ENCODE measurements at places on chromosomes 4 and X.

GRCh38 chrX:151153086-151153485 lies 23.3 kb upstream of the GPR50 start:
- DNase-seq: peak; percentile 7

GRCh38 chrX:11647138-11647537 lies 18.6 kb downstream of the ARHGAP6 start:
- no peak for DNase-seq

- DNase-seq: no peak
These were observed 106.9 kb downstream of the KDR start for GRCh38 chr4:55018521-55018920.

- peak; percentile 1 for DNase-seq
These were observed 553 bp upstream of the MED28 start for GRCh38 chr4:17613761-17614415.

- no peak for DNase-seq
These were observed 61.8 kb downstream of the POLR2B start for GRCh38 chr4:57040510-57040909.

- DNase-seq: no peak
These were observed 51.4 kb upstream of the GUCY1A1 start for GRCh38 chr4:155615081-155615887.

DNA sequence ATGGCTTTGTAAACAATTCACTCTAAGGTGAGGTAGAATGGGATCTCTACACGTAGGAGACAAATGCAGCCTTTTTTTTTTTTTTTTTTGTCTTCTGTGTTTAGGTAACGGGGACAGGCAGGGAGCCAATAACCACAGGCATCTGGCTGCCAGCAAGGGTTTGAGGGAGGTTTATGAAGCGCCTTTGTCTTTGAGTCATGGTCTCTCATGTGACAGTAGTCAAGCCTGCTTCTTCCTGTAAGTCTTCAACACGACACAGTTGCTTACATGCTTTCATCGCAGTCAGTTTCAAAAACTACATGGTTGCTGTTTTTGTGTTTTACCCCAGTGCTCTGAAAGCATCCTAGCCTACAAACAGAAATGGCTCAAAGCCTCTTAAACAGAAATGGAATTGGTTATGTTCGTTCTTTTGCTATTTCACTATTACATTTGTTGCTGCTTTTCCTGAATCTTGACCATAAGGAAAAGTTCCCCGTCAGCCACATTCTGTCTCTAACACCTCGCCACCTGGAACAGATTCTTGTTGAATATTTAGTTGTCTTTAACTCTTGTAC lies 127.8 kb upstream of the METTL14 start:
- DNase-seq: no peak

GRCh38 chr4:96698831-96699230 lies 858.9 kb downstream of the PDHA2 start:
- DNase-seq: no peak

DNA sequence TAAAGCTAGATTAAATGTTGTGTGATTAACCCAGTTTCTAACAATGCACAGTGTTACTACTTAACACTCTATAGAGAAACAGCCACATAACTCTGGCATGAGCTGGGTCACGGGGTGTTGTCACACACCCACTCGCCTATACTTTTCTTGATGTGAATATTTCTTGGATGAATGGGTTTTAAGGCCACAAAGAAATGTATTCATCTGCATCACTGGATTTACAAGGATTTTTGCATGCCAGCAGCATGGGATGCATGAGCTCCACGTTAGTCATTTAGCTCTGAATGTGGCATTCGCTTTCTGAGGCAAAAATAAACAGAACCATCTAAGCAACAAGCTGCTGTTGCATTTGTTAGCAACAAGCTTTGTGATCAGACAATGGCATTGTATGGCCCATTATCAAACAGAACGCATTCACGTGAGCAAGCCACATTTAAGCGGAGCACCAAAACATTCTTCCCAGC lies 89.7 kb downstream of the LRP2BP start:
- DNase-seq: no peak

GRCh38 chr4:7032596-7032995 lies 10.6 kb upstream of the TADA2B start:
- peak; percentile 45 for DNase-seq

DNA sequence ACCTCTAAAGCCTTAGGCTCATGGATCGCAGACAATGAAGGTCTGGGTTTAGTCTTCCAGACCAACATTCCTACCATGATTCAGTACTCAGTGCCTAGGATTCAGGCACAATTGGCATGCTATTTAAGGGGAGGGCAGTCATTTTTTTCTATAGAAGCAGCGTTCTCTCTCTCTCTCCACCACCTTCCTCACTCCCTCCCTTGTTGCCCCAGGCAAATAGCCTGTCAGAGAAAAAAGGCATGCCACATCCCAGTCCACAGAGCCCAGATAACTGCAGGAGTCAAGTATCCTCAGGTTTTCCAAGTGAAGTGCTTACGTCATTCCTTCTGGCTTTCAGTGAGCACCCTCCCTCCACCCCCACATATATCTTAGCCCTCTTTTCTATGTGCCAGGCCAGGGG lies 533.0 kb downstream of the BCOR start:
- DNase-seq: no peak

DNA sequence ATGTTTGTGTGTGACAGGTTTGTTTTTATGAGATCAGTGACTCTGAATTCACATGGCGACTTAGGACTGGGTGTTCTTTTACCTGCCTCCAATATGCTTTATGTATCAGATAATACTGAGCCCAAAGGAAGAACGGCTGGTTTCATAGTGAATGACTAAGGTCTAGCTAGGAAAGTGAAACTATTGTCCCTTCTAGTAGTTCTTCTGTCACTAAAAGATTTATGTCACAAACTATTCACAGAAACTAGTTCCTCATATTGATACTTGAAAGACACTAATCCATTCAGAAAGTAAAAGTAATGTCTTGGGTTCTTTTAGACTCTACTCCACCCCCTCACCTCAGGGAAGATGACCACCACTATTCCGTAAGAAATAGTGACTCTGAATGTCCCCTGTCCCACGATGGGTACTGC lies 81.7 kb downstream of the EGF start:
- no peak for DNase-seq

DNA sequence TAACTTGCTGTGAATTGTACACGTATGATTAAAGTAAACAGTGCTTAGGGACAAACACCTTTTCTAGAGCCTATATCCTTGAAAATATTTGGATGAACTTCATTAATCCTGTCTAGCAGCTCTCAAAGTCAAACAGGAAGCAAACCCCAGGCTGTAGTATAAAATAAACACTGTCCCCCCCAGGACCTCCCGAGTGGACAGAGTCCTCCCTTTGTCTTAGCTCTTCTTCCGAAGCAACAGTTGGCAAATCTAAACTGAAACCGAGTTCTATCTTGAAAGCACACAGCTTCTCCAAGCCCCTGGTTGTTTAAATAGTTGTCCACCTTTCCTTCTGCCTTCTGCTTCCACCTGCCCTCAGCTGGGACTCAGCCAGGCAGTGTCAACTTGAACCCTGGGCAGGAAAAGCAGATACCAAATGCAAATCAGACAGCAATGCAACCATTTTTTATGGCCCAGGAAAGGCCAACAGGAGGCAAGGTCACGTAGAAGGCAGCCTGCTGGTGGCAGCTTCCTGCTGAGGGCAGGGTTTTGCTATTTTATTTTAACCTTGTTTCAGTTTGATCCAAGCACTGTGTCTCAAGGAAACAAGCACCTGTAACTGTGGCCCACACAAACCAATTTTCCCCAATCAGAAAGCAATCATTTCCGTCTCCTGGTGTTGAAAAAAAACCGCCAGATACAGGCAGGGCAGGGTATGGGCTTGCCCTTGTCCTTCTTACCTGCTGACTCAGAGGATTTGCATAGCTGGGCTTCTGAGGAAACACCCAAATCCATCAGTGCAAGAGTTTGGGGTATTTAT lies 110.3 kb upstream of the KIT start:
- no peak for DNase-seq

DNA sequence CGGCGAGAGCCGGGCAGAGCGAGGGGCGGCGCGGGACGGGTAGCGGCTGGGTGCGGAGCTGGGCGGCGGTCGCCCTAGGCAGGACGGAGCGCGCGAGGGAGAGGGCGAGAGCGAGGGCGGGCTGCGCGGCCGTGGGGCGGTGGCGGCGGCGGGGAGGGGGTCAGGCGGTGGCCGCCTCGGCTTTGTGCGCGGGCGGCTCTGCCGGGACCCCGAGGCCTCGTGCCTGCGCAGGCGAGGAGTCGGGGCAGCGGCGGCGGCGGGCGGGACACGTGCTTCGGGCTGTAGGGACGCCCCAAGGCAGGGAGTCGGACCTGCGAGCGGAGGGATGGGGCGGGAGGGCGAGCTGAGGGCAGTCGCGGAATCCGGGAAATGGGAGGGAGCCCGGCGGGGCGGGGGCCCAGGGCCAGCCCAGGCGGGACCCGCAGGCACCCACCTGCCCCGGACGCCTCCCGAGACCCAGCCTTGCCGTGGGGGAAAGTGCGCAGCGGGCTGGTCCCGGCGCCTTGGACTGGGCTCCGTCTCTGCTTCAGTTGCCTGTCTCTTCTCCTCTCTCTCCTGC lies 465 bp downstream of the BMPR1B start:
- peak; percentile 22 for DNase-seq

DNA sequence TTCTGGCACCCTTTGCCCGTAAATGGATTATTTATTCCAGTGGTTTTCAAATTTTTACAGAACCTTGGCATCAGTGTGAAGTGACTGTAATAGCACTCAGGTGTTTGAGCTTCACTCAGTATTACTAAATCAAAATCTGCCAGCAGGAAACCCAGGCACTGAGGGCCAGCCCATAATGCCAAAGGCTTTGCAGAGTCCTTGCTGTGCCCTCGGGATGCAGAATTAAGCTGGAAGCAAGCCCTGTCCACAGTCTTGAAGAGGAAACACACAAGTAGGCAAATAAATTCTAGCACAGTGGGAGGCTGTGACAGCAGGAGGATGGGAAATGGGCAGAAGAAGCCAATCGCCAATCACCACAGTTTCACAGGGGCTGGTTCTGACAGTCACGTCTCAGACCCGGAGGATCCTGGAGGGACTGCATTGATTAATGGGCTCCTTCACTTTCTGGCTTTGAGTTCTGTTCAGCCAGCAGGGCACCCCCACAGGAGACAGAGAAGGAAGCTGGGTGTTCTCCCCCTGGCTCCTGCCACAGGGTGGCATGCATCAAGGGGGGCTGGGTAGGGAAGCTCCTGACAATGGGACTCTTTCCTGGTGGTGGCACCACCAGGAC lies 138.8 kb downstream of the MTNR1A start:
- DNase-seq: no peak

GRCh38 chrX:69896046-69896445 lies 153.7 kb downstream of the AWAT2 start:
- DNase-seq: no peak

- DNase-seq: no peak
These were observed 126.2 kb downstream of the PALLD start for GRCh38 chr4:168623011-168623410.

GRCh38 chr4:2652415-2653160 lies 103.5 kb downstream of the TNIP2 start:
- DNase-seq: no peak

DNA sequence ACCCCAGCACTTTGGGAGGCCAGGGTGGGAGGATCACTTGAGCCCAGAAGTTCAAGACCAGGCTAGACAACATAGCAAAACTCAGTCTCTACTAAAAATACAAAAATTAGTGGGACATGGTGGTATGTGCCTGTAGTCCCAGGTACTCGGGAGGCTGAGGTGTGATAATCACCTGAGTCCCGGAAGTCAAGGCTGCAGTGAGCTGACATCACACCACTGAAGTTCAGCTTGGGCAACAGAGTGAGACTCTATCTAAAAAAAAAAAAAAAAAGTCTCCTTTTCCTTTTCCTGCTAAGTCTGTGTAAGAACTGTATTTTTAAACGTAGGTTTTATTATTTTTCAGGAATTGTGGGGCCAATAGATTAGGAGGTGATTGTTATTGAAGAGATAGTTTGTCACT lies 356.7 kb downstream of the ARHGAP24 start:
- no peak for DNase-seq

- DNase-seq: no peak
These were observed 51.4 kb upstream of the EMCN start for GRCh38 chr4:100569196-100569595.

DNA sequence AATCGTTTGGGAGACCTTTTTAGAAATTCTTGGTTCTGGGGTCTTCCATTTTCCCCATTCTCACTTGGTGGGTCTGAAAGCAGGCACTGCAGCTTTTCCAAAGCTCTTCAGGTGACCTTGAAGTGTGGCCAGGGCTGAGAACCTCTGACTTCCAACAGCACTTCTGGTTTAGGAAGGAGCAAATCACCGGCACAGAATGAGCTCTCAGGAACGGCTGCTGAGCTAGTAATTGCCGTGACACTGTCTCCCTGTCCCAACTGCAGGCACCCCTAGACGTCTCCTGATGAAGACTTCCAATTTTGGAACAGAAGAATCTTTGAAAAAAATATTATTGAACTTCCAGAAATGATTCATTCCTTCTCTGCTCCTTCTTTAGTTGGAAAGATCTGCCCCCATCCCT lies 31.3 kb downstream of the CD38 start:
- DNase-seq: no peak

DNA sequence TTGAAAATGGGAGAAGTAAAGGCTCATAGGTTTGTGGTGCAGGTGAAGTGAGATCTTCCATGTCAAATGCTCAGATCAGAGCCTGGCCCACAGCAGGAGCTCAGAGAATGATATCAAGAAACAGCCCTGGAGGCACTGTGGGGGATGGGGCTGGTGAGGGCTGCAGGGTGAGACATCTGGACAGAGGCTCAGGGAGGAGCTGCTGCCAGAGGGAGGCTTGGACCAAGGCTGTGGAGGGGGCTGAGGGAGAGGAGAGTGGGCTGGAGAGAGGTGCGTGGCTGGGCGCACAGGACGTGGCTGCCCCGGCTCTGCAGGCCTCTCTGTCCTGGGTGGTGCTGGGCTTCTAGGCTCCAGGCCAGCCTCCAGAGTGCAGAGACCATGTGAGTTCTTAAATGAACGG lies 5.6 kb downstream of the SORCS2 start:
- DNase-seq: no peak

GRCh38 chr4:26648260-26648659 lies 64.4 kb downstream of the TBC1D19 start:
- no peak for DNase-seq

GRCh38 chr4:8874896-8875680 lies 3.4 kb upstream of the HMX1 start:
- DNase-seq: no peak

DNA sequence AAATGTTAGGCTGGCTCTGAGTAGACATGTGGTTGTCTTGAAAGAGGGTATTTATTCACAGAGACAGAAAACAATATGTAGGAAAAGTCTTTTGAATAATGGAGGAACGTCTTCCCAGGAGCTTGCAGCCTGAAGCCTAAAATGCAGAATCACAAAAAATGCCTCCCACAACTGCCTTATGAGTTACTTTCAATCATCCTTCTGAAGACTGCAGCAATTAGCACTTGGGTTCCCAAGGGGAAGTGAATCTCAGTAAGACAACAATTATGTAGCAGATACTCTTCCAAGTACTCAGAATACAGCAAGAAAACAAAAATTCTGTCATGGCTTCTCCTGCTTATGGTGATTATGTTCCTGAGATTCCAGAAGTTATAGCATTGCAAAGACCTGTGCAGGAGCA lies 166.6 kb upstream of the TBL1X start:
- no peak for DNase-seq

DNA sequence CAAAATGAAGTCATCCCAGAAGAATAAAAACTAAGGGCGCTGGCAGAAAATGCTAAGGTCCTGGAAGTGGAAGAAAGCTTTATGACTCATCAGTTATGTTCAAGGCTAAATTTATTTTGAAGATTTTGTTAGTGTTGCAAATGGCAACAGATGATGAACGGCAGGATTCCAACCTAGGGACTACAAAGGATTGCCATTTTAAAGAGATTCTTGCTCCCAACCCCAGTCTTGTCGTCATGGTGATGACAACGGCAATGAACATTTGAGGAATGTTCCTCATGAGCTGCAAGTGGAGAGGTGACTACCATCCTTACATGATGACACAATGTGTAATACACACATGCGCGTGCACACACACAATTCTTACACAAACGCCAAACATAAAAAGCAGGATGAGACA lies 54.4 kb upstream of the FTHL17 start:
- no peak for DNase-seq
